ENCODE measurements at places on chromosomes 2 and 18.
A peak's percentile ranks its signal among the peaks of the same experiment; 100 is the strongest.

GRCh38 chr2:180715044-180715443, 265.4 kb upstream of the UBE2E3 start:
- no peak for DNase-seq

GRCh38 chr2:43737097-43737854, 36.6 kb upstream of the DYNC2LI1 start:
- no peak for DNase-seq

GRCh38 chr2:106827158-106827557, 58.8 kb downstream of the ST6GAL2 start:
- DNase-seq, result no peak

DNA sequence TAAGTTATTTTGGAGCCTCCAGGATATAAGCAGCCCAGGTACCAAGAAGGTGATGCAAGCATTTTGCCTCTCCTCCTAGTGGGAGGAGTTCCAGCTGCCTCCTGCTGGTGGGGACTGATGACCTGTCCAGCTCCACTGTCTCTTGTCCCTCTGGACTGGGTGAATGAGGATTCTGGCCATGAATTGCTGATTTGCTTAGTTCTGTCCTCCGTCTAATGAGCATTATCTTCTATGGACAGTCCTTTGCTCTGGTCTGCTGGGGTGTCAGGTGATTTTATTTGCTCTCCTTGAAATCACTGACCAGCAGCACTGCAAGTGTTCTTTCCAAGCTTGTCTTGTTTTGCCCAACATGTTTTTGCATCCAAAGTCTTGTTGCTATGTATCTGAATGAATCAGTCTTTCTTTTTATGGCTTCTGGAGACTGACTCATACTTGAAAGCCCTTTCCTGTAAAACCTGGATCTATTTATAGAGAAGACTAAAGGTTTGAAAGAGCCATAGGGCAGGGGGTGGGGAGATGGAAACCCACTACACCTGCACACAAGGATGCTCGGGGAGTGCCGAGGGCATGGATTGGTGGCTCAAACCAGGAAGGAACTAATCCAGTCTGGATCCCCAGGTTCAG, 40.5 kb upstream of the EFHD1 start:
- DNase-seq, result no peak

- DNase-seq, result no peak
These were observed 48.0 kb downstream of the BCL2L11 start for GRCh38 chr2:111168528-111169239.

DNA sequence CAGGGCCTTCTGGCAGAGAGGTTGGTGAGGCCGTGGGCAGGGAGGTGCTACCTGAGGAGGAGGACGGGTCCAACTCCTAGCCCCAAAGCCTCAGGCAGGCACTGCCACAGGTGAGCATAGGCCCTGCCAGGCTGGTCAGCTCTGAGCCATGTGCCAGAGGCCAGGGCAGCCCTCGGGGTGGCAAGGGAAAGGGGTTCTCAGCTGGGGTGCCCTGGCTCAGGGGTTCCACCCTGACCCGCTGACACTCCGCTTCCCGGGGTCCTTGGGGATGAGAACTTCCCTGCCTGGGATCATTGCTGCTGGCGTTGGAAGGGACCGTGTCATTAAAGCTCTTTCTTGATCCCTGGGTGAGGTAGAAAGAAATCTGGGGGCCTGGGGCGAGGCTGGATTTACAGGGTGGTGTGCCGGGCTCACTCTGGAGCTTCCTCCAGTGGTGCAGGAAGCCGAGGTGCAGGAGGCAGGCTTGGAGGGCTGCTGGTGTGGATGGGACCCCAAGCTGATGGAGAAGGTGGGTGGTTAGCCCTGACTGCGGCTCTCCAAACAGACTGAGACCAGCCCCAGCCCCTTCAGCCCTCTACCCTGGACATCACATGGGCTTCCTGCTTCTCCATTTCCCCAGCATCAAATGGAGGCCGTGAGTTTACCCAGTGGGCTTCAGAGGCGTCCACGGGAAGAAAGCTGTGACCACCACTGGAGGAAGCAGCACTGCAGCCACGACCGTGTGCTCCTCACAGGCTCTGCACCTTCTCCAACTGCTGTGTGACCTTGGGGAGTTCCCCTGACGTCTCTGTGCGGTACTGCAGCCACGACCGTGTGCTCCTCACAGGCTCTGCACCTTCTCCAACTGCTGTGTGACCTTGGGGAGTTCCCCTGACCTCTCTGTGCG, 295.2 kb downstream of the NDUFA10 start:
- DNase-seq, result no peak

DNA sequence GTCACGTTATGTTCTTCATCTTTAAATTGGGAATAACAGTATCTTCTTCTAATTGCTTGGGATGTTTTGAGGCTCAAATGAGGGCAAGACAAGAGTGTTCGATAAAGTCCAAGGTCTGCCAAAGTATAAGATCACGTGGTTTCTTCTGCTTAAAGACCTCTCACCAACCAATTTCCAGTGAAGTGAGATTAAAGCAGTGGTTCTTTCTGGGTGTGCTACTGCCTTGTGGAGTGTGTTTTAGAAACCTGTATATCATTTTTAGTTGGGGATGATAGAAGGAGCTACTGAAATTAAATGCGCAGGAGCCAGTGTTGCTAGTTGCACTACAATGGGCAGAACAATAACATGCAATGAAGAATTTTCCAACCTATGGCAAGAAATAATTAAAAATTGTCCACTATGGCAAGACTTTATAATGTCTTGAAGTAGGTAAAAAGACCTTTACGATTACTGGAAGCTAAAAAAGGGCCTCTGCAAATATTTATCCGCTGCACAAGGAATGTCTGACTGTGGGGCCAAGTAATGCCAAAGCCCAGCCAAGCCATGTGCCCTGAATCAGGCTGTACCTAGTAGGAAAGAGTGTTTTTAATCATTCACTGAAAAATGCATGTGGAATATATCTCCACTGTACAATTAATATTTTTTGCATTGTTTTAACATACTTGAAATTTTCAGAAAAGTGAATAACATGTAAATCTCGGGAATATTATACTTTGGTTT, 244.5 kb upstream of the REG3G start:
- DNase-seq, result no peak

- no peak for DNase-seq
These were observed 358.9 kb downstream of the TNS1 start for GRCh38 chr2:217643789-217644301.

DNA sequence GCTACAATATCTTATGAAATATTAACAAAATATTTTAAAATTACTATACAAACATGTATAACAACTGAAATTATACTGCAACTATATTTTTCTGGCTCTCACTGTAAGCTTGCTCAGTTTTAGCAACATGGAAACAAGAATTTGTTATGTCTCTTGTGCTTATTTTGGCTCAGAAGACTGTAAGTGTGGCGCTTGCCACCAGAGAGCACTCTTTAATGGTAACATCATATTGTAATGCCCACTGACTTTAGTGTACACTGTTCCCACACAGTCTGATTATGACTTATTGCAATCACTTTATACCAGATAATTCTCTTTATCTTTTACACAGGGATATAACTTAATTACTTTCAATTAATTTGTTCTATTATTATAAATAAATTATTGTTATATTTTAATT, 1500.6 kb upstream of the TMEFF2 start:
- DNase-seq, result no peak

DNA sequence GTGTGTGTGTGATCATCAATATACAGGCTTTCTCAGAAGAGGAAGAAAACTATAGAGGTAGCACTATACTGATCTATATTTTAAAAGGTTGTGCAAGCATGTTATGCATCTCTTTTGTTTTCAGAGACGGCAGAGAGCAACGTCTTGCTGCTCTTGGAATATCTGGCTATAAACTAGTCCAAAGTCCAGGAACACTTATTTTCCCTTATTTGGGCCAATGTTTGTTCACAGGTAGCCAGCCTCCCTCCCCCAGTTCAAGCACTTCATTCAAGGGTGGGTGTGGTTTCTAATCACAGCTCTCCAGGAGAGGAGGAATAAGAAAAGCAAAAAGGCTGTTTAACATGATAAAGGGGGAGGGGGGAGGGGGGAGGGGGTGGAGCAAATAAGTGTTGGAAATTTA, 4.2 kb downstream of the FZD5 start:
- DNase-seq, result no peak

DNA sequence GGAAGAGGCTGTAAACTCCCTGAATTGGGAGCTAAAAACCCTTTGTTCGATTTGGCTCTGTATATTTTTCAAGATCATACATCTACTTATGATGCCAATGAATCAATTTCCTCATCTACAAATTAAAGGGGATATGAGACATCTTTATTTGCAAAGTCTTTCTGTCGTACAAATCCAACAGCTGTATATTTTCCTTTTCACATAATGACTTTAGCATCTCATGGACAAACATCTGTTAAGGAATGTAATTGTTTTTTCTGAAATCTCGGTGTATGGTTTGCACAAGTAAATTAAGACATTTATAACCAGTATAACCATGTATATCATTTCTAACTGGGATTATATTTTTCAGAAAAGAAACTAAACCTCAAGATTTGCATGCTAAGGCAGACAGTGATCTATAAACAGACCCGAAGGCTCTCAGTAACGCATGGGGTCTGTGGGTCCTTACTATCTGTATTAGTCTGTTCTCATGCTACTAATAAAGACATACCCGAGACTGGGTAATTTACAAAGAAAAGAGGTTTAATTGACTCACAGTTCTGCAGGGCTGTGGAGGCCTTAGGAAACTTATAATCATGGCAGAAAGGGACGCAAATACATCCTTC, 130.8 kb downstream of the SLC8A1 start:
- no peak for DNase-seq

- no peak for DNase-seq
These were observed 90.1 kb upstream of the FAM136A start for GRCh38 chr2:70391988-70392387.

DNA sequence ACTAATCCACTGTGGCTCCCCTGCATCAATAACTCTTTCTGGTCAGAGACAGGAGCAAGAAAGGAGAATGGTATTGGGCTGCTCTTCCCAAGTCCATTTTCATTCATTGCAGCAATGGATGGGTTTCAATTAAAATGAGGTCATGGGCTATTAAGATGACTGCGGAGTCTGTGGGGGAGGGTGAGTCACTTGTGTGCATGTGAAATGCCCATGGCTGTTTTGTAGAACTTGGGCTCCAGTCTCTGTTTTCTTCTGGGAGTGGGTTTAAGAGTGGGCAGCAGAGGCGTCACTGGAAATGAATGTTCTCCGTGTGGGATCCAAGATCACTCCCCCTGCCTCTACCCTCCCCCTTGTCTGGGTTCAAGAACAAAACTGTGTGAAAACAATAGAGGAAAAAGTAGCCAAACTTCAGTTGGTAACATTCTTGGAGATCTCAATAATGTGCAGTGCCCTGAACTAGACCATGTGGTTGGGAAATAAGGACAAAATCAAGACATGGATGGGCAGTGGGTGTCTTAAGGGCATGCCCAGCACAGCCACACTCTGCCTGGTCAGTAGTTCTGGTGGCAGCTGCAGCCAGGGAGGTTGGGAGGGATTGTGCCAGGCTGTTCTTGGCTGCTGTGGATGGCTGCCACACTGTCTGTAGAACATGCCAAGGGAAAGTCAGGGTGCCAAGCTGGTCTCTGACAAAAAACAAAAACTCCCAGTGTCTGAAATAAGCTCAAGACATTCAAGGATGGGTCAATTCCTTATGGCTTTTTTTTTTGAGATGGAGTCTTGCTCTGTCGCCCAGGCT, 68.2 kb upstream of the CXCR4 start:
- no peak for DNase-seq

- DNase-seq, result no peak
These were observed 209.9 kb upstream of the TRIB2 start for GRCh38 chr2:12506846-12507245.

DNA sequence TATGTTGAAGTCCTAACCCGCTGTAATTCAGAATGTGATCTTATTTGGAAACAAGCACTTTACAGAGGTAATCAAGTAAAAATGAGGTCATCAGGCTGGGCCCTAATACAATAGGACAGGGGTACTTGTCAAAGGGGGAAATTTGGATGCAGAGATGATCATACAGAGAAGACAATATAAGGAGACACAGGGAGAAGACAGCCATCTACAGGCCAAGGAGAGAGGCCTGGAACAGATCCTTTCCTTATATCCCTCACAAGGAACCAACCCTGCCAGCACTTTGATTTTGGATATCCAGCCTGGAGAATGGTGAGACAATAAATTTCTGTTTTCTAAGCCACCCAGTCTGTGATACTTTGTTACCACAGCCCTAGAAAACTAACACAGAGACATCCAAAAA, 104.3 kb downstream of the METTL4 start:
- DNase-seq, result no peak

- DNase-seq, result no peak
These were observed 130.9 kb downstream of the TPGS2 start for GRCh38 chr18:36697905-36698304.

GRCh38 chr2:159124441-159124911, 156.0 kb downstream of the TANC1 start:
- no peak for DNase-seq

- DNase-seq, result no peak
These were observed 160.8 kb downstream of the FSIP2 start for GRCh38 chr2:185899366-185899765.

GRCh38 chr2:51011254-51011653, 20.7 kb downstream of the NRXN1 start:
- no peak for DNase-seq

GRCh38 chr2:134120733-134121630, 132.9 kb upstream of the MGAT5 start:
- DNase-seq, result peak; percentile 73

DNA sequence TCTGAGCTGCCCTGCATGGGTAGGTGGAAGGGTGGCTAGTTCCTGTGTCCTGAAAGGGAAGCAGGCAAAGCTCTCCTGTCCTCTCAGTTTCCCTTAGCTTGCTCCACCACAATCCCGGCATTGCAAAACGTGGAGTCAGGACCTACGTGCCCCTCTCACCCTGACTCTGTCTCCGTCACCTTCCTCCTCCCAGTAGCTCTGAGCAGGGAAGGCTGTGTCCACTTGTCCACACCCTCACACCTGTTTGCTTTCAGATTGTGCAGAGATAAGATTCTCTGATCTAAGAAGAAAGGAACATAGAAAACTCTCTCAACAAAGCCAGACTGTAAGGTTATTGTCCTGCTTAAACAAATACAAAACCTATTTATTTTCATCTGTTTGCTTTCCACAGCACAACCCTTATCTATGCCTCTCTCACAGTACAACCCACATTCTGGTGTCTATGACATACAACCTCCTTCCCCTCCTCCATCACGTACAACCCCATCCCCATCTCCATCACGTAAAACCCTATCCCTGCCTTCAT, 79.0 kb downstream of the ALPK2 start:
- DNase-seq, result no peak

- no peak for DNase-seq
These were observed 875.8 kb downstream of the EPHA4 start for GRCh38 chr2:220696280-220696669.

DNA sequence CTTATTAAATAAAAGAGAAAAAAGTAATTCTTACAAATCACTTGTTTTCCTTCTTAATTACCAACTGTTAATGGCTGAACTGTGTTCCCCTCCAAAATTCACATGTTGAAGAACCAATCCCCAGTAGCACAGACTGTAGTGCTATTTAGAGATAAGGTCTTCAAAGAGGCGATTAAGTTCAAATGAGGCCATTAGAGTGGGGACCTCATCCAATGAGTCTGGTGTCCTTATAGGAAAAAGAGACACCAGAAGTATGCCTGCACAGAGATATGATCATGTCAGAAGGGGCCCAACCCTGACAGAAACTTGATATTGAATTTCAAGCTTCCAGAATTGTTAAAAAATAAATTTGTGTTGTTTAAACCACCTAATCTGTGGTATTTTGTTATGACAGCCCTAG, 89.8 kb downstream of the MEMO1 start:
- no peak for DNase-seq

- DNase-seq, result no peak
These were observed 74.9 kb downstream of the ANTXR1 start for GRCh38 chr2:69087912-69088240.

Data from nucleus accumbens (tissue), 56 donors.